ENCODE measurements at places on chromosomes 3 and 15.

GRCh38 chr3:38551026-38551832 lies 55.1 kb downstream of the EXOG start:
- no peak for DNase-seq

- no peak for DNase-seq
These were observed 569.0 kb downstream of the TUSC7 start for GRCh38 chr3:117278424-117279190.

- DNase-seq = no peak
These were observed 2.1 kb upstream of the AMIGO3 start for GRCh38 chr3:49721596-49721895.

- DNase-seq = no peak
These were observed 2.5 kb downstream of the SNTN start for GRCh38 chr3:63654931-63655330.

Measured in stimulated activated CD8-positive, alpha-beta memory T cell treated with anti-CD3 and anti-CD28 coated beads, Interleukin-2, amount 100 ng/mL, for 1 hour (primary cell).